ENCODE measurements at places on chromosomes 6 and 20. TPM values are rescaled to one million over a fixed set of nuclear protein-coding genes. Genes with fewer than 3 reads are reported as not detected.

The C20orf204 gene
- total RNA-seq, result 0.44 TPM

The CYP39A1 gene
- 0.20 TPM for total RNA-seq

The GNMT gene
- total RNA-seq, result not detected

The TPD52L1 gene
- total RNA-seq, result 5.5 TPM

The KCNK15 gene
- not detected for total RNA-seq

The HS3ST5 gene
- total RNA-seq, result not detected

The ULBP2 gene
- total RNA-seq, result 21.4 TPM
